Hepatocyte (in vitro differentiated cells): ENCODE measurements at places on chromosomes 11 and 22.

GRCh38 chr11:79265756-79266322 lies 175.0 kb downstream of the TENM4 start:
- H3K27ac ChIP-seq: no peak overlapping the region
- peak; percentile 47 for DNase-seq
- H3K4me3 ChIP-seq: no peak overlapping the region
- H3K36me3 ChIP-seq: no peaks in the 10 kb centered on the region
- no peaks in the 10 kb centered on the region for H3K27me3 ChIP-seq

DNA sequence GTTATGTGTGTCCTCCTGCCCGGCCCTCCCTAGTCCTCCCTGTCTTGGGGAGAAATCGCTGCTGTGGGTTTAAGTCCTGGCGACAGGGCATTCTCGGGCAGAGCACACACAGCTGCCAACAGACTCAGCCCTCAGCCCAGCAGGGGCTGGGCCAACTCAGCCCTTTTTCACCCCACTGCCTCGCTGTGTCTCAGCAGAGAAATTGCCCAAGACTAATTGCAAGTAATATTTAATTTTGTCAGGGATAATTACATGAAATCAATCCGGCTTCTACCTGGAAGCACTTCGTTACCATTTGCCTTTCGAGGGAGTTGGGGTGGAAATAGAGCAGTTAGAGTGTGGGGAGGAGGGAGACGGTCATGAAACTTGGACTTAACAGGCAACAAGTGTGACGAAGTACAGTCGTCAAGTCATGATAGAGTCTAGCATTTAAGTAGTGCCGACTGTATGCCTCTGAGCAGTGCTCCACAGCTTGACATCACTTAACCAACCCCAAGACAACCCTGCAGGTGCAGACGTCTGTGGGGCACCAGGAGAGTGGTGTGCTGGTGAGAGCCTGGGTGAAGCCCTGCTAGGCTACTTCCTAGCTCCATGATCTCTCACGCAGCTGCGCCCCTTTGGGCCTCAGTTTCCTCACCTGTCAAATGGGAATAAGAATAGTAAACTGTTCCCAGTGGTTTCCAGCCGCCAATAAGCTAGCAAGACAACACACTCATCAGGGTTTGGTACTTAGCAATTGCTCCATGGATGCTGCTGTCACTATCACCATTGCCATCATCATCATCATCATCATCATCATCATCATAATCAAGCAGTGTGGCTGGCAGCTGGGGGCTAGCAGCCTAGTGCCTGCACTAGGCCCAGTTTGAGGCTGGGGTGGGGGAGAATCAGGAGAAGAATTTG lies 29.2 kb downstream of the MN1 start:
- H3K4me3 ChIP-seq: no peak overlapping the region
- DNase-seq: no peak
- no peaks in the 10 kb centered on the region for H3K27me3 ChIP-seq
- H3K4me1 ChIP-seq: peaks cover 9% of the 10 kb centered on the region
- no peaks in the 10 kb centered on the region for H3K36me3 ChIP-seq

DNA sequence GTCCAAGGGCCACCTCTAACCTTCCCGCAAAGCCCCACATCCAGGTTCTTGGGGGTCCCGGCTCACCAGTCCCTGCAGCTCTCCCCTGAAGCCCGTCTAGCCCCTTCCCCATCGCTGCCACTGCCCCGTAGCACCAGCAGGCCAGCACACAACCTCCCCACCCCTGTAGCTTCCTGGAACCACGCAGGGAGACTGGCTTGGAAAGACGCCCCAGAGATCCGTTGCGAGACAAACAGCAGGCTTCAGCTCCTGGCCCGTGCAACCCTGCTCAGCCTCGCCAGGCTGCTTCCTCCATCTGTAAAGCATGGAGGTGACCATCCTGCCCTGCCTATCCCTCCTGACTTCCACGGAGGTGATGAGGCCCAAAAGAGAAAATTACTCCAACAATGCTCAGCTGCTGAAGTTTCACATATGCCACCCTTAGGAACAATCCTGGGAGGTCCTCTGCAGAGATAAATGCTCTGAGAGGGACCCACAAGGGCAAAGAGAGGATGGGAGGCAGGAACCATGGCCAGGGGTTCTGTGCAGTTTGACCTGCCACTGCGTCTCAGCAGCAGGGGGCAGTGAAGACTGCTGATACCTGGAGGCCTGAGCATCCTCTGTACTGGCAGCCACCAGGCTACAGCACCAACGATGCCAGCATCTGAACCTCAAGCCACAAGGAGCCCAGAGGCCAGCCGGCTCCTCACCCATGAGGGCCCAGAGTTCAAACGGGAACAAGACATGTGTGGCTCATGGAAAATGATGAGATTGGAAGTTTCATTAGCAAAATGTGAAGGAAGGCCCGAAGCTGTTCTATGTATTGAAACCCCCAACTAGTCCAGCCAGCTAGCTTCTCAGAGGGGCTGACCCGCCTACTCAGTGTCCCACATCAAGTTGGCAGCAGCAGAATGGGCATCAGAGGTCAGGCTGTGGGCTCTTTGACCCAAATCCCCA lies 16.1 kb downstream of the DGCR2 start:
- H3K27ac ChIP-seq: no peak overlapping the region
- H3K36me3 ChIP-seq: no peaks in the 10 kb centered on the region
- H3K4me3 ChIP-seq: no peak overlapping the region
- H3K27me3 ChIP-seq: no peaks in the 10 kb centered on the region
- H3K4me1 ChIP-seq: peaks cover 11% of the 10 kb centered on the region
- no peak for DNase-seq

DNA sequence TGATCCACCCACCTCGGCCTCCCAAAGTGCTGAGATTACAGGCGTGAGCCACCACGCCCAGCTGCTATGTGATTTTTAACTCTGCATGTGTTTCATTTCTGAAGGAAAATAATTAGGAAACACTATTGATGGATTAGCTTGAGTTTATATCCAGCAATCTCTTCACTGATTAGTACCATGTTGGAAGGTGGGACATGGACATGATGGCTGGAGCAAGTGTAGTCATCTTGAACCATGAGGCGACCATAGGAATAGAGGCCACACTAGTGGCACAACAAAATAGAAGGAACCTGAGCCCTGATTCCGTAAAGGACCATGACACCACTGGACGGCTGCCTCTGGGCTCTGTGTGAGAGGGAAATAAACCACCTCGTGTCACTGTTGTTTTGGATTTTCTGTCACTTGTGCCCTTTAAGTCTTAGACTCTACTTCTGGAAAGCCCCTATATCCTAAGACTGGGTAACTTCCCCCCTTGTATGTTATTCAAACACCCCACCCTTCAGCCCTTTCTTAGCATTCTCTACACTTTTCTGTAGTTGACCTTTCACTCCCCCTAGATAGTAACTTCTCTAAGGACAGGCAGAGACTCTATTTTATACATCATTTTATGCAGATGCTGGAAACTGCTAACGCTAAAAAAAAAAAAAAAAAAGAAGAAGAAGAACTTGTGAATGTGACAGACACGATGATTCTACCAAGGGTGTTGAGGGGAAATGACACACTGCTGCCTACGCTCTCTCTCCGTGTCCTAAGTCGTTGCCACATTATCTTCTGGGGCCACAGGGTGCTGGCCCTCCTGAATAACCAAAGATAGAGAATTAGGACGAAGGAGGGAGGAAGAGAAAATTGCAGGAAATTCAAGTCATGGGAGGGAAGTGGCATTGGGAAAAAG lies 2.7 kb upstream of the VPS37C start:
- no peaks in the 10 kb centered on the region for H3K36me3 ChIP-seq
- no peak overlapping the region for H3K27ac ChIP-seq
- H3K4me3 ChIP-seq: no peak overlapping the region
- peaks cover 27% of the 10 kb centered on the region for H3K4me1 ChIP-seq
- DNase-seq: no peak
- H3K27me3 ChIP-seq: no peaks in the 10 kb centered on the region

- H3K27ac ChIP-seq: peak overlapping the region; percentile 89
- no peaks in the 10 kb centered on the region for H3K36me3 ChIP-seq
- no peak overlapping the region for H3K4me3 ChIP-seq
- peak; percentile 48 for DNase-seq
- no peaks in the 10 kb centered on the region for H3K27me3 ChIP-seq
These were observed 6.7 kb upstream of the SORL1-AS1 start for GRCh38 chr11:121459413-121460017.

DNA sequence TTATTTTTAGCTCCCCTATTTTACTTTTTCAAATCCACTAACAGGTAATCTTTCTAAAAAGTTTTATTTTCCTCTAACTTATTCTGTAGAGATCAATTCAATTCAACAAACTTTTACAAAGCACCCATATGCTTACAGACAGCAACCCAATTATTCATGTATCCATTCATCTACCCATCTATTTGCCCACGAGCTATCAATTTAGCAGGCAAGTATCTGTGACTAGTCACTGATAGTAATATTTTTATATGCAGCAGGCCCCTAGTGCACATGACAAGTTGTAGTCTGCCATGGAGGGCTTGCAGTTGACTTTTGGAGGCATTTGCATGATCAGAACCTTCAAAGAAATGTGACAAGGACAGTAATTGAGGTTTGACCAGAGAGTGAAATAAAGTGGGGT lies 753.2 kb upstream of the TENM4 start:
- no peaks in the 10 kb centered on the region for H3K4me1 ChIP-seq
- no peaks in the 10 kb centered on the region for H3K27me3 ChIP-seq
- no peak overlapping the region for H3K27ac ChIP-seq

DNA sequence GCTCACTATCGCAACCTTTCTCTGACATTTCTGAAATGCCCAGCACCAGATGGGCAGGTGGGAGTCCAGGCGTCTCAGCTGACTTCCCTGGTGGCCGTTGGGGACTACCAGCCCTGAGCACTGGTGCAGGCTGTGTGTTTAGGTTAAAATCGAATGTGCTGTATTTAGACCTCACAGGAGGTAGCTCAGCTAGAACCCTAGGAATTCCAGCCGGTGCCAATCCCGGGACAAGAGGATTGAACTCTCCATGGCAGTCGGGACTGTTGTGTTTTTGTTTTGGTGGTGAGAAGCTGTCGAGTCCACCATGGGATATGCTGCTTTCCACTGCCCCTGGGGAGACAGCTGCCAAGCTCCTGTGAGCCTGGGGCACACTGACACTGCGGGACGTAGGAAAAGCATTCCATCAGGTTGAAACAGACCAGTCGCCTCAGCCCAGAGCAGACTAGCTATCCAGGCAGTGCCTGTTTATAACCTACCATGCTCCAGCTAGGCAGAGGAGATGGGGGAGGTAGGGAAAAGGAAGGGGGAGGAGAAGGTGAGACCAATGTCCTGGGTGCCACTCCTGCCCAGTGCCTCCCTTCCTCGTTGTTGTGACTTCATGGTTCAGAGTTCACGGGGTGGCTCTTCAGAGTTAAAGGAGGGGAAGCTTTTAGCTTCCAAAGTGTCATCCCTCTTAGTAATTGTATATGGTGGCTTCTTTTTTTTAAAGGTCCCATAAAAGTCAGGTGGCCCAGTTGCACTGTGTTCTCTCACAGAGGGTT lies 53.0 kb downstream of the MICAL2 start:
- peaks cover 44% of the 10 kb centered on the region for H3K4me1 ChIP-seq
- H3K27ac ChIP-seq: peak overlapping the region; percentile 92
- DNase-seq: peak; percentile 55
- no peak overlapping the region for H3K4me3 ChIP-seq

DNA sequence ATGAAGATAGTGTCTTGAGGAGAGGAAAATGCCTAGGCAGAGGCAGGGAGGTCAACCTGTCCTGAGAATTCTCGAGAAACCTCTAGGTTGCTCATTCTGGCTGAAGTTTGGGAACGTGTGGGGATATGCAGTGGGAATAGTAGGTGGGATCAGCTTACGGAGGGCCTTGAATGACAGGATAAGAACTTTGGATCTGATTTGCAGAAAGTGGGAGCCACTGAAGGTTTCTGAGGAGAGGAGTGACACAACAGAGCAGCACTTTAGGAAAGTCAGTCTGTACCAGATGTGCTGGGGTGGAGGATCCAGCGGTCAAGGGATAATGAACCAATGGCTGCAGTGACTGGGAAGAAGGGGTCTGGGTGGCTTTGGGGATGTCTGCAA lies 2.4 kb downstream of the CD82 start:
- DNase-seq: no peak
- peaks cover 31% of the 10 kb centered on the region for H3K4me1 ChIP-seq
- H3K27me3 ChIP-seq: no peaks in the 10 kb centered on the region
- H3K36me3 ChIP-seq: no peaks in the 10 kb centered on the region
- H3K4me3 ChIP-seq: no peak overlapping the region
- H3K27ac ChIP-seq: no peak overlapping the region

- H3K27me3 ChIP-seq: no peaks in the 10 kb centered on the region
- no peaks in the 10 kb centered on the region for H3K4me1 ChIP-seq
- no peak for DNase-seq
- H3K4me3 ChIP-seq: no peak overlapping the region
- H3K27ac ChIP-seq: no peak overlapping the region
- no peaks in the 10 kb centered on the region for H3K36me3 ChIP-seq
These were observed 13.2 kb upstream of the TRIM34 start for GRCh38 chr11:5611627-5612026.

DNA sequence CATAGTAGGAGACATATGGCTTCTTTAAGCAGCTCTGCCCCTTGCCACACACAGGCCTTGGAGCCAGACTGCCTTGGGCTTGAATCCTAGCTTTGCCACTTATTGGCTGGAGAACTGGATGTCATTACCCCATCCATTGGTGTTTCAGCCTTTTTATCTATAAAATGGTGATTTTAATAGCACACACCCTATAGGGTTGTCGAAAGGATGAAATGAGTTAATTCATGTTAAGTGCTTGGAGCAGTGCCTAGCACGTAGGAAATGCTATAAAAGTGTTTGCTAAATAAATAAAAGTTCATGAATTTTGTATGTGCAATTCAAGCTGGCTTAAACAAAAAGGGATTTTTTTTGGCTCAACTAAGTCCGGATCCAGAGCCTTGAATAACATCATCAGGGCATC lies 120.7 kb downstream of the TIMP3 start:
- H3K27me3 ChIP-seq: peaks cover 7% of the 10 kb centered on the region
- no peaks in the 10 kb centered on the region for H3K36me3 ChIP-seq
- peaks cover 8% of the 10 kb centered on the region for H3K4me1 ChIP-seq
- no peak overlapping the region for H3K27ac ChIP-seq
- no peak overlapping the region for H3K4me3 ChIP-seq

DNA sequence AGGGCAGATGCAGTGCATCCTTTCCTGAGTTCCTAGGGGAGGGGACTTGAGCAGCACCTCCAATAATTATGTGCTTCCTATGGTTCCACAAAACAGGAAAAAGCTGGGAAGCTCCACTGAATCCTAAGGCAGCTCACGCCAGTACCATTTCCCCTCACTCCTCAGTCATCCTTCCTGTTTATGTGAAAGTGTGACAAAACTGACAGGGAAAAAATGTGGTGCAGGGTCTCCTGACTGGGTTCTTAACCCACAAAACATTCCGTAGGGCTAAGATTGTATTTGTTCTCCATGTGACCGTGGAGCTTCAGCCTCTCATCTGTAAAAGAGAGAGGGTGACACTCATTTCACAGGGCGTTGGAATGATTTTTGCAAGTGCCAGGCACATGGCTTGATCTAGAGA lies 12.2 kb upstream of the LYVE1 start:
- H3K27ac ChIP-seq: no peak overlapping the region
- no peak overlapping the region for H3K4me3 ChIP-seq
- H3K4me1 ChIP-seq: no peaks in the 10 kb centered on the region
- no peak for DNase-seq
- H3K27me3 ChIP-seq: no peaks in the 10 kb centered on the region
- no peaks in the 10 kb centered on the region for H3K36me3 ChIP-seq
